ENCODE measurements at places on chromosomes 4 and X. TPM values are rescaled to one million over a fixed set of nuclear protein-coding genes. Genes with fewer than 3 reads are reported as not detected.

GRCh38 chr4:166499820-166500219 is 626.8 kb downstream of the TLL1 start:
- H3K27me3 ChIP-seq = no peaks in the 10 kb centered on the region
- H3K4me1 ChIP-seq = no peaks in the 10 kb centered on the region
- DNase-seq = no peak
- H3K4me3 ChIP-seq = no peak overlapping the region
- H3K27ac ChIP-seq = no peak overlapping the region

GRCh38 chrX:19544693-19545305 is 29.5 kb upstream of the MAP3K15 start:
- H3K36me3 ChIP-seq = no peaks in the 10 kb centered on the region
- DNase-seq = peak; percentile 43
- H3K27ac ChIP-seq = no peak overlapping the region
- no peaks in the 10 kb centered on the region for H3K4me1 ChIP-seq
- H3K4me3 ChIP-seq = no peak overlapping the region

GRCh38 chr4:104868533-104868932 is 278.1 kb upstream of the TET2 start:
- H3K27ac ChIP-seq = no peak overlapping the region
- H3K27me3 ChIP-seq = no peaks in the 10 kb centered on the region
- DNase-seq = no peak
- H3K4me1 ChIP-seq = no peaks in the 10 kb centered on the region

GRCh38 chr4:81965454-81965853 is 408.3 kb downstream of the HNRNPD start:
- no peak overlapping the region for H3K27ac ChIP-seq
- no peak overlapping the region for H3K4me3 ChIP-seq
- H3K36me3 ChIP-seq = no peaks in the 10 kb centered on the region

DNA sequence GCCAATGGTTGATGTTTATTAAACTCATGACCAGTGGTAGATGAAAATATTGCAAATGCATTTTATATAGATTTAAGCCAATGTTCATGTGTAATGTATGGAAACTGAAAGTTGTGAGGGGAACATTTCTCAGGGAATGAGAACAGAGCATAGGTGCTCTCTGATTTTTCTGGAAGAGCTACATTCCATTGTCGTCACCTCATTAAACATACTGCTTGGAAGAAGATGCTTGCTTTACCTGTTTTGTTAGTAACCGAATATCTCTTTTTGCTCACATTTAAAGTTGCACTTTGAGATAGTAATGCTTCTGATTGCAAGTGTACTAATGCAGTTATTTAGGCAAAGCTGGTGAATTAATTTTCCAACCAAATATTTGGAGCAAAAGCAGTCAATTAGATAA is 93.8 kb upstream of the CLCN4 start:
- no peaks in the 10 kb centered on the region for H3K27me3 ChIP-seq
- no peak overlapping the region for H3K27ac ChIP-seq

- no peak for DNase-seq
- H3K4me1 ChIP-seq = no peaks in the 10 kb centered on the region
- H3K27ac ChIP-seq = no peak overlapping the region
- no peaks in the 10 kb centered on the region for H3K27me3 ChIP-seq
- no peaks in the 10 kb centered on the region for H3K36me3 ChIP-seq
Observed at GRCh38 chr4:98919996-98920395, 8.9 kb downstream of the EIF4E start.

- no peaks in the 10 kb centered on the region for H3K27me3 ChIP-seq
Observed at GRCh38 chr4:174316954-174317353, 33.2 kb downstream of the CEP44 start.

DNA sequence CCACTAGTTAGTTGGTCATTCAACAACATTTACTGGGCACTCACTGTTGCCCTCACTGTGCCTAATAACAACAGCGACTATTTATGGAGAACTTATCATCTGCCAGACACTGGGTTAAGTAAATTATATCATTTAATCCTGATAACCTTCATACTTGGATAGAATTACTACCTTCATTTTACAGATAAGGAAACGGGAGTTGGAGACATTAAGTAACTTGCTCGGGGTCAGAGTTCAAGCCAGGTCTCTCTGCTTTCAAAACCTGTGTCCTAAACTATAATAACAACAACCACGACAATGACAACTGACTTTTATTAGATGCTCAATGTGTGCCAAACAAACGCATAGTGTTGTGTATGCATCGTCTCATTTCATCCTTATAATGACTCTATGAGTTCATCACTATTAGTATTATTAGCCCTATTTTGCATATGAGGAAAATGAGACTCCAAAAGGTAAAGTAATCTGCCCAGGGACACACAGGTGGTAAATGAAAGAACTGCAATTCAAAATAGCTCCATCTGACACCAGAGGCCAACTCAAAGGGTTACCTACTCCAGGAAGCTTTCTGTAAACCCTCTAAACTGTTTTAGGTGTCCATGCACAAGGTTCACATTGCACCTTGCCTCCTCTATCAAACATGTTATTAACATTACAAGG is 98.4 kb upstream of the ACSL4 start:
- no peak overlapping the region for H3K27ac ChIP-seq
- no peak overlapping the region for H3K4me3 ChIP-seq
- H3K36me3 ChIP-seq = no peaks in the 10 kb centered on the region
- DNase-seq = no peak
- no peaks in the 10 kb centered on the region for H3K27me3 ChIP-seq
- no peaks in the 10 kb centered on the region for H3K4me1 ChIP-seq

DNA sequence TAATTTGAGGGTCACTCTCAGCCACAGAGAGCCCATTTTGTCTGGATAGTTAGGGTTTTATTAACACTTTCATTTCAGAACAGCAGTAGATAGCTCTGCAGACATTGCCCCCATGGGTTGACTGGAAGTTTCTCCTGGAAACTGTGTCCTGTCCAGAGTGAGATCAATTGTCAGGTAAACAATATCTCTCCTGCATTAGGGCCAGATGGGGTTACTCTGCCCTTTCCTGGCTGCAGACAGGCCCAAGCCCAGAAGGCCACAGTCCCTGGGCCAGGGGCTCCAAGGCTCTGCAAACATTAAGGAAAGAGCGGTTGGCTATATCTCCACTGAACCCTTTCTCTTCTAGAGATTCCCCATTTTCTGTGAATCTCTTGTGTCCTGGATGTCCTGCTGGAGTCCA is 436.8 kb upstream of the PRKX start:
- no peaks in the 10 kb centered on the region for H3K4me1 ChIP-seq
- H3K27me3 ChIP-seq = no peaks in the 10 kb centered on the region
- no peak for DNase-seq
- H3K4me3 ChIP-seq = no peak overlapping the region

DNA sequence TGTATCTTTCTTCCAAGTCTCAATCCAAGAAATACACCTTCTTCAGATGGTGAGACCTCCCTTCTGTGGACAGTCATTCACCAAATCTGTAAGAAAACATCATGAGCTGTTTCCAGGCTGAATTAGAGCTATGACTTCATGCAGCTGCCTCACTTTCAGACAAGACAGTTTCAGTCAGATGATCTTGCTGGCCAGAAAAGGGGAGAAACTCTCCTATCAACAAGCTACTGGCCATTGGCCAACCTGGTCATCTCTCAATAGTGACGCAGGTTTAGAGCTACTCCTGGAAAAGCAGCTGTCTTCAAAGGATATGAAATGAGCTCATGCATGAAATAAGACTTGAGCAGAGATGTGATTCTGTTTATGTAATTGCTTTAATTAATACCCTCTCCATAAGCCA is 69.6 kb upstream of the NDP start:
- H3K4me3 ChIP-seq = no peak overlapping the region
- H3K4me1 ChIP-seq = no peaks in the 10 kb centered on the region
- no peaks in the 10 kb centered on the region for H3K27me3 ChIP-seq
- H3K36me3 ChIP-seq = no peaks in the 10 kb centered on the region

DNA sequence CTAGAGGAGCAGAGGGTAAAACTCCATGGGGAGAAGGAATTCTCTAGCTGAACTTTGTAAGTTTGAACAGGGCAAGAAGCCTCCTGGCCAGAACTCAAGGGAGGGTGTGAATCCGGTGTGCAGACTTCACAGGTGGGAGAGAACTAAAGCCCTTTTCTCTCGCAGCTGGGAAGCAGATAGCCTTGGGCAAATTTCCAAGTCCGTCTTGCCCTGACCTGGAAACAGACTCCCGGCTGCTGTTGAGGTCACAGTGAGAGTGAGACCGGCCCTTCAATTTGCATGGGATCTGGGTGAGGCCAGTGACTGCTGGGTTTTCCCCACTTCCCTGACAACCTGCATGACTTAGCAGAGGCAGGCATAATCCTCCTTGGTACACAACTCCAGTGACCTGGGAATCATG is 94.5 kb upstream of the ZNF827 start:
- no peaks in the 10 kb centered on the region for H3K27me3 ChIP-seq
- H3K4me3 ChIP-seq = no peak overlapping the region
- DNase-seq = peak; percentile 83
- H3K27ac ChIP-seq = peak overlapping the region; percentile 76
- H3K4me1 ChIP-seq = peaks cover 40% of the 10 kb centered on the region

GRCh38 chr4:8283631-8284121 is 14.1 kb downstream of the HTRA3 start:
- H3K4me1 ChIP-seq = no peaks in the 10 kb centered on the region
- H3K4me3 ChIP-seq = no peak overlapping the region
- DNase-seq = no peak
- H3K27ac ChIP-seq = no peak overlapping the region
- no peaks in the 10 kb centered on the region for H3K27me3 ChIP-seq
- H3K36me3 ChIP-seq = no peaks in the 10 kb centered on the region

- no peak overlapping the region for H3K27ac ChIP-seq
- no peaks in the 10 kb centered on the region for H3K36me3 ChIP-seq
- no peaks in the 10 kb centered on the region for H3K27me3 ChIP-seq
- H3K4me1 ChIP-seq = no peaks in the 10 kb centered on the region
- H3K4me3 ChIP-seq = no peak overlapping the region
Observed at GRCh38 chr4:14345356-14345775, 656.9 kb upstream of the CPEB2 start.

- H3K36me3 ChIP-seq = no peaks in the 10 kb centered on the region
- H3K27me3 ChIP-seq = no peaks in the 10 kb centered on the region
- no peak overlapping the region for H3K4me3 ChIP-seq
- DNase-seq = no peak
- H3K27ac ChIP-seq = no peak overlapping the region
Observed at GRCh38 chr4:102253860-102254259, 91.4 kb downstream of the SLC39A8 start.

- H3K36me3 ChIP-seq = no peaks in the 10 kb centered on the region
- H3K27ac ChIP-seq = peak overlapping the region; percentile 2
- no peak for DNase-seq
- H3K4me3 ChIP-seq = no peak overlapping the region
Observed at GRCh38 chr4:140726776-140727500, 29.2 kb downstream of the TBC1D9 start.

DNA sequence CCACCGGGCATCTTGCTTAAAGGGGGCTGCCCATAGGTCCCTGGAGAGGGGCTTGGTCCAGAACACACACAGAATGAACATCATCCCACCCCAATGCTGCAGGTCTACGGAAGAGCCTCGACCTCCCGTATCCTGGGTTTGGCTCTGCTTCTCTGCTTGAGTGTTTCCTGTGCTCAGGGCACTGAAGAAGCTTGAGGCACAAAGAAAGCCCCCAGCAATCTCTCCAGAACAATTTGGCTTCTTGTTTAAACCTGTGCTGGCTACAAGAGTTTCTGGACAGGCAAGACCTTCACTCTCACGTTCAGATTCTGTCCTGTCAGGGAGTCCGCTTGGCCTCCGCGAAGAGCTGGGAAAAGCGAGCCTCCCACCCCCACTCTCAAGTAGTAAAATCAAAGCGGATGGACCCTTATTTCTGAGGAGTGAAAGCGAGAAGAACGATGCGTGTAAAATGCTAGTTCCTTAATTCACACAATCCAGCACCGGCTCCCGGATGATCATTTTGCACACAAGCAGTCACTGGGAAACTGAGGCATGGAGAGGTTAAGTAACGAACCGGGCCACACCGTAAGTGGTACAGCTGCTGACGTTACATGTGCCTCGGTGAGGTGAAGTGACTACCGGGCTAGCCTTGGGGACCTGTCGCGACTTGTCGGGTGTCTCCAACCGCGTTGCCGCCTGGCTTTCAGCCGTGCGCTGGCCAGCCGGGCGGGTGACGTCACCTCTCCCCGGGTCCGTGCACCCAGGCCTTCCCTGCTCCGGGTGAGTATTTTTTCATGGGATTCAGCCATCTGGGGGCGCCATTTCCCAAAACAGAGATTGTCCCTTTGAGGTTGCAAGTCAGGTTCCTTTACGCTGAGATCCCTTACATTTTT is 3.1 kb upstream of the SFRP2 start:
- H3K4me3 ChIP-seq = no peak overlapping the region
- H3K27ac ChIP-seq = no peak overlapping the region
- peaks cover 34% of the 10 kb centered on the region for H3K4me1 ChIP-seq
- peak; percentile 49 for DNase-seq
- H3K27me3 ChIP-seq = peaks cover 85% of the 10 kb centered on the region

DNA sequence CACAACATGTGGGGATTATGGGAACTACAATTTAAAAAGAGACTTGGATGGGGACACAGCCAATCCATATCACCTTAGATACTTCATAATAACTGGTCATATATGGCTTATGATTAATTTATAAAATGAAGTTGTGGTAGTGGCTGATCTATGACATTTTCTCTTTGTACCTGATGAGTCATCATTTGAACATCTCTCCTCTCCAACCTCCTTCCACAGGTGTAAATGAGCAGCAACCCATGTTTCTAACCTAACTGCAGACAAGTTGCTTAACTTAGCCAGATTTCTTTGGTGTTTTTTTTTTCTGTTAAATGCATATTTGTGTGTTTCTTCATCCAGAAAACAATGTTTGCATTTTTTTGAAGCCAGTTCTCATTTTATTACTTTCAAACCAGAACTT is 42.6 kb downstream of the SPANXA2 start:
- H3K27me3 ChIP-seq = no peaks in the 10 kb centered on the region
- H3K4me3 ChIP-seq = no peak overlapping the region
- no peak for DNase-seq
- H3K27ac ChIP-seq = no peak overlapping the region
- no peaks in the 10 kb centered on the region for H3K4me1 ChIP-seq

The GAGE12J gene
- not detected for total RNA-seq

The SATL1 gene
- not detected for total RNA-seq

The FGD1 gene
- total RNA-seq = 2.4 TPM

The TRMT10A gene
- not detected for total RNA-seq

The MAP7D2 gene
- 2.2 TPM for total RNA-seq

The PDLIM3 gene
- 81.9 TPM for total RNA-seq

The CEP44 gene
- total RNA-seq = 40.6 TPM
